Astrocyte (in vitro differentiated cells and primary cell): ENCODE measurements at places on chromosomes 5 and 9. TPM values are rescaled to one million over a fixed set of nuclear protein-coding genes. Genes with fewer than 3 reads are reported as not detected.

GRCh38 chr9:110575169-110575568, 4.4 kb downstream of the SVEP1 start:
- no peak for DNase-seq
- no peak overlapping the region for H3K27ac ChIP-seq
- peaks cover 3% of the 10 kb centered on the region for H3K27me3 ChIP-seq
- peaks cover 9% of the 10 kb centered on the region for H3K4me1 ChIP-seq
- no peaks in the 10 kb centered on the region for H3K36me3 ChIP-seq

DNA sequence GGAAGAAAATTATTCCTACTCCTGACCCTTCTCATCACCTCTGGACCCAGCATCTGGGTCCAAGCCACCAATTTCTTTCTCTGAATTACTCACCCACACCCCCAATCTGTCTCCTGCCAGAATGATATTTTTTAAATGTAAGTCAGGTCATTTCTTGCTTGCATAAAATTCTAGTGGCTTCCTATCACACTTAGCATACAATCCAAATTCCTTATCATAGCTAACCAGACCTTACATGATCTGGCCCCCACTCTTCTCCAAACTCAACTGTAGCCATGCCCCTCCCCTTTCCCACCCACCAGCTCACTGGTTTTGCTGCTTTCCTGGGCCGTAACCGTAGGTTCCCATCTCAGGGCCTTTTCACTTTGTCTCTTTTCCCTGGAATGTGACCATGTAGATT, 15.2 kb downstream of the HTR4 start:
- peaks cover 5% of the 10 kb centered on the region for H3K27me3 ChIP-seq
- H3K36me3 ChIP-seq: no peaks in the 10 kb centered on the region
- H3K4me1 ChIP-seq: no peaks in the 10 kb centered on the region
- H3K27ac ChIP-seq: no peak overlapping the region
- no peak for DNase-seq

DNA sequence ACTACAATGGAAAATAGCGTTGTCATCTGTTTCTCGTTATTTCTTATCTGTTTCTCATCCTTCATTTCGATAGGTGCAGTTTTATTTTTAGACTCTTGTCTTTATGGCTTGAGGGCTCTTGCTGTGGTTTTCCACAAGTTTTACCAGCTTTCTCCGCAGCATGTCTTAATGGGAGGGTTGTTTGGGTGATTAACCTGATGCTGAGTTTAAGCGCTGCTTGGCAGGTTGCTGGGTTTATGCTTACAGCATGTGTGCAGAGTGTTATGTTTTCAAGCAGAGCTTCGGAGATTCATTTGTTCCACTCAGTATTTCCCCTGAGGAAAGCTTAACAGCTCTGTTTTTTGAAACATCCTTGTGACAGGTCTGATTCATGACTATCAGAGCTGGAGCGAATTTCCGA, 154.0 kb downstream of the SLC12A2 start:
- H3K36me3 ChIP-seq: no peaks in the 10 kb centered on the region
- no peaks in the 10 kb centered on the region for H3K27me3 ChIP-seq
- H3K4me1 ChIP-seq: no peaks in the 10 kb centered on the region
- DNase-seq: peak; percentile 83
- no peak overlapping the region for H3K27ac ChIP-seq
- no peak overlapping the region for H3K4me3 ChIP-seq

GRCh38 chr5:81633471-81633870, 117.4 kb downstream of the SSBP2 start:
- no peak overlapping the region for H3K27ac ChIP-seq
- H3K27me3 ChIP-seq: no peaks in the 10 kb centered on the region
- no peaks in the 10 kb centered on the region for H3K36me3 ChIP-seq
- DNase-seq: no peak
- no peak overlapping the region for H3K4me3 ChIP-seq
- no peaks in the 10 kb centered on the region for H3K4me1 ChIP-seq

The ARSI gene
- total RNA-seq: 21.4 and 23.0 TPM in 2 replicates

The FRRS1L gene
- total RNA-seq: 0.43 and 1.1 TPM in 2 replicates
